Activated CD4-positive, CD25-positive, alpha-beta regulatory T cell (primary cell): ENCODE measurements at places on chromosomes 5 and 9.

DNA sequence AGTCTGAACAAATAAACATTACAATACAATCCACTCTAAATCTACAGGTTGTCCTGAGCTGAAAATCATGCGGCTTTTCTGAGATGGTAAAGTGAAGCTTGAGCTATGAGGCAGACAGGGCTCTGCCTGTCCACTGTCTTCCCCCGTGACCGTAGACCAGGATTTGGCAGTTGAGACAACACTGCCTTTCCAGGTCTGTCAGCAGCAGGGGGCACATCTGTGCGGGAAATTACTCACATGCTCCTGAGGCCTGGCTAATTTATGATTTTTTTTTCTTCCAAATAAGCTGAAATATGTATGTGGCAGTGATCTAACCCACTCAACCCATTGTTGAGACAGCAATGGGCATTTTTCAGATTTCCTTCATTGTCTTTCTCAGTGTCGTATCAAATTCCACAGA is 307.9 kb downstream of the FBXL7 start:
- no peak for DNase-seq

DNA sequence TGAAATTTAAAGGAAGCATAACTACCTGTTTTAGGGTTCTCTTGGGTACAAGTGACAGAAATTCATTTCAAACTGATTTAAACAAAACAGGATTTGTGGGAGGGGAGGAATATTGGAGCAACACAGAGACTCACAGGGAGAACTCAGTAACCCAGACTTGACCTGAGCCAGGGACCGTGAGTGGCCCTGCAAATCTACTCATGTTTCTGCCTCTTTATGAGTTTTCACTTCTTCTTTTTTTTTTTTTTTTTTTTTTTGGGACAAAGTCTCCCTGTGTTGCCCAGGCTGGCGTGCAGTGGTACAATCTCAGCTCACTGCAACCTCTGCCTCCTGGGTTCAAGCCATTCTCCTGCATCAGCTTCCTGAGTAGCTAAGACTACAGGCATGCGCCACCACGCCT is 405.6 kb upstream of the ZNF608 start:
- no peak for DNase-seq

DNA sequence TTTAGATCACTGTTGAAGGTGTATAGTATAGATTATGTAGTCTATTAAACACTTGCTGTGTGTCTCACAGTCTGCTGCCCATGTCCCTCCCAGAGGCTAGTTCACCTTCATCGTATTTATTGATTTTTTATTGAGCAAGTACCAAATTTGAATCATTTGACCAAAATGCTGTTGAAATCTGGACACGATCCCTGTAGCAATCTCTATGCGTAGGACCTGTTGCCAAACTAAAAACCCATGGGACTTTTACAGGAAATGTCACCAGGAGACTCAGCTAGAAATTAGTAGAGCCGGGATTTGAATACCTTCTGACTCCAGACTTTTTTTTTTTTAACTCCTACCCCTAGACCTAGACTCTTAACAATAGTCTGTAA is 17.5 kb downstream of the SLC31A1 start:
- DNase-seq, result no peak

GRCh38 chr9:91320299-91320698 is 41.4 kb downstream of the AUH start:
- DNase-seq, result no peak

DNA sequence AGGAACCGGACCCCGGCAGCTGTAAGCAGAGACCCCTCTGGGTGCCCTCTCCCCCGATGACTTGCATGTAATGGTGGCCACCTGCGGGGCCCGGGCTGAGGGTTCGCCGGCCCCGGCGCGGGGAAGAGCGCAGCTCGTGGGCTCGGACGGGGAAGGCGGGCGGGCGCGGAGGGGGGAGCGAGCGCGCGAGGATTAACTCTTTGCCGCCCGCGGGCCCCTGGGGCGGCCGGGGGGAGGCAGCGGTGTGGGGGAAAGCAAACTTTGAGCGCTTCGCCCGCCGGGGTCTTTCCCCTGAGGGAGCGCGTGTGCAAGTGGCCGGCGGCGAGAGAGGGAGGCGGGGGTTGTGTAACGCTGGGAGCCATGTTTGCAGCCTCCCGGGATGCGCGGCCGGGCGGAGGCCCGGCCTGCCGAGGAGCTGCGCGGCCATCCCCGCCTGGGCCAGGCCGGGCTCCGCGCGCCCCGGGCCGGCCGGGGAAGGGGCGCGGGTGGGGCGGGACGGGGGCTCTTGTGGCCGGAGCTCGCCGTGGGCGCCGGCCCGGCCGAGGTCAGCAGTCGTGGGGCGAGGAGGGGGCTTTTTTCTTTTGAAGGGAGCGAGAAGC is 547 bp downstream of the ANP32B start:
- peak; percentile 50 for DNase-seq

DNA sequence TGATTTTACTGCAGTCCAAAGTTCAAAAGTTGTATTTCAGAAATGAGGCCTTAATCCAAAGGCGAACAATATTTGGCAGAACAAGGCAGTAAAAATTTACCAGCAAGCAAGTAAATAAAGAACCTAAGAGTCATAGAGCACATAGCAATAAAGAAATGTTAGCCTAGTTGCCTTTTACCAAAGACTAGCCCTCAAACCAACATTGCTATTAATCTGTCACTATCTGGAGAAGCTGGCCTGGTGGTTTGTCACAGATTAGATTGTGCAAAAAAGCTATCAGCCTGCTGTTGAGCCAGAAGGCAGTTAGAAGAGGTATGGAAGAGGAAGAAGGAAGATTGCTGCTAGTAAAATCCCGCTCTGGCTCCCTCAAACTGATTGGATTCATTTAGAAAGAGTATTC is 304.7 kb upstream of the KLF4 start:
- DNase-seq, result no peak

DNA sequence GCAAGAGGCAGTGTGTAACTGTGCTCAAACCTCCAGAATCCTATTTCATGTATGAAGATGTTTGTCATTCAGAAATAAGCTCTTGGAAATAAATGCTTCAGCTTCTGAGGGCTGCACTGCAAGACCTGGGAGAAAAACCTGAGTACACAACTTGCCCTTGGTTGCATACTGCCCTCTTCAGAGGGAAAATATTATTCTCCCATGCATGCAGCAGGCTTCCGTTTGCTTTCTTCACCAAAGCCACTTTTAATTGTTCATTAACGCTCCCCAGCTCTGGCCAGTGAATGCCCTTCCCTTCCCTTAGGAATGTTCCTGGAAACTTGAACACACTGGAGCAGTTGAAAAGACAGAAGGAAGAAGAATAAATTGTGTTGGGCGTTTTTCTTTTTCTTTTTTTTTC is 2.5 kb upstream of the WHRN start:
- no peak for DNase-seq

GRCh38 chr5:36576721-36577120 is 29.7 kb upstream of the SLC1A3 start:
- no peak for DNase-seq

GRCh38 chr9:94289691-94290090 is 30.6 kb downstream of the ZNF169 start:
- DNase-seq, result no peak

GRCh38 chr5:169615561-169615960 is 21.5 kb upstream of the DOCK2 start:
- no peak for DNase-seq

GRCh38 chr5:179337796-179338676 is 7.2 kb downstream of the ADAMTS2 start:
- no peak for DNase-seq

DNA sequence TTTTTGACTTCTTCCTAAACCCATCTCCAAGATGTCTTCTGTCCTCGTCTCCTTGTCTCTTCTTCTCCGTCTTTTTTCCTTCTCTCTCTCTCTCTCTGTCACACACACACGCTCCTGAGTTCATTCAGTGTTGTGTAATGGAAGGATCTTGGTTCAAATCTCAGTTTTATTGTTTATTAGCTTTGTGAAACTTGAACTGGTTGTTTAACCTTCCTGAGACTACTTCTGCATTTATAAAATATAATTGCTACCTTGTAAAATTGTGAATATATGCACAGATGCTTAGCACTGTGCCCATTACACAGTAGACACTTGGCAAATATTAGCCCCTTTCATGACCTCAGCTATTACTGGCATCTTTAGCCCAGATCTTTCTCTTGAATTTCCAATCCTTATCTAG is 2.4 kb upstream of the NADK2 start:
- no peak for DNase-seq

DNA sequence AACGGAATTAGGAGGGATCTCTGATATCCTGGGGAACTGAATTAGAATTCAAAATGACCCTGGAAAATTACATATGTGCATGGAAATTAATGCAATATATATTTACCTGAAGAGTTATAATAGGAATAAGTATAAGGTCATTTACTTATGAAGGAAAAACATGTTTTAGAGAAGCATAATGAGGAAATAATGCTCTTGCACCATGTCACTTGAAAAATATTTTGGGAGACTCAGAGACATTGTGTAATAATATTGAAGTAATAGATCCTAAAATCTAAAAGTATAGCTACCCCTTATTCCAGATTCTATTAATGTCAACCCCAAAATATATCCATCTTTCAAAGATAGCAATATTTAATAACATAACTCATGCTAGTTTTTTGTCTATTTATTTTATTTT is 28.4 kb downstream of the SPZ1 start:
- DNase-seq, result no peak

- no peak for DNase-seq
Observed at GRCh38 chr5:117488976-117489500, 914.4 kb upstream of the SEMA6A start.

DNA sequence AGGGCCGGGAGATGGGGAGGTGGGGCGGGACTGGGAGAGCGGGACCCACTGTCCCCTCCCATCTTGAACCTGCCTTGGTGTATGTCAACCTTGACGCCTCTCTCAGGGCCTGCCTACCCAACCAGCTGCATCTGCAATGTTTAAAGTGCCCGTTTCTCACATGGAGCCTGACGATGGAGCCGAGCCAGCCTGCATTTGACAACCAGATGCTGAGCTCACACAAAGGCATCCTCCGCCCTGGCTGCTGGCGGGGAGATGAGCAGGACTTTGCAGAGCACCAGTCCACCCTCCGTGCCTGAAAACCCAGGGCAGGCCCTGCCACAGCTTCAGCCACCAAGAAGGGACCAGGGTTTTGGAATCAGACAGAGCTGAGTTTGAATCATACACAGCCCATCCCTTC is 141.1 kb upstream of the SMIM23 start:
- DNase-seq, result no peak

- DNase-seq, result no peak
Observed at GRCh38 chr5:178461004-178461730, 129.0 kb downstream of the COL23A1 start.

DNA sequence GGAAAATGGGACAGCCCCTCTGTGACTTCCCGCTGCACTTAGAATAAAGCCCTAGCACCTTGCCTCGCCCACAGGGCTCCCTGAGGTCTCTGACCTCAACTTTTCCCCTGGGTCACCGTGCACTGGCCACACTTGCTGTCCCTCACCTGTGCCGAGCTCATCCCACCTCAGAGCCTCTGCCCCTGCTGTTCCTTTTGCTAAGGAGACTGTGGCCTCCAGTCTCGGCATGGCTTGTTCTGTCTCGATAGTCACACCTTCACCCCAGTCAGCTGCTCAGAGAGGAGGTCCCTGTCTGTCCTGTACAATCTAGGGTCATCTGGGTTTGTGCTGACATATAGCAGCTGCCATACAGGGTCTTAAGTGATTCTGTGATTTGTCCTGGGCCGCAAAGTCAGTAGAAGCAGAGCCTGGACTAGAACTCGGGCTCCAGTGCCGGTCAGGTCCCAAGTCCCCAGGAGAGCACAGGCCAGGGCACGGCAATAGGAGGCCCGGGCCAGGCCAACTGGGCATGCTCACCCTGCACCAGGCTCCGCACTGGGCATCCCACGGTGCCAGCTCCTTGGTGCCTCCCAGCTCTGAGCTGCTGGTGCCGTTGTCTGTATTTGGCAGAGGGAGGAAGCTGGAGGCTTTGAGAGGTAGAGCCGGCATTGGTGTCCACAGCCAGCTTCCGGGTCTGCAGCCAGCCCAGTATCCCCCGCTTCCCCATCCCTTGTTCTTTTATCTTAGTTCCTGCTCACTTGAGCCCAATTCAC is 35.2 kb downstream of the NCS1 start:
- no peak for DNase-seq

DNA sequence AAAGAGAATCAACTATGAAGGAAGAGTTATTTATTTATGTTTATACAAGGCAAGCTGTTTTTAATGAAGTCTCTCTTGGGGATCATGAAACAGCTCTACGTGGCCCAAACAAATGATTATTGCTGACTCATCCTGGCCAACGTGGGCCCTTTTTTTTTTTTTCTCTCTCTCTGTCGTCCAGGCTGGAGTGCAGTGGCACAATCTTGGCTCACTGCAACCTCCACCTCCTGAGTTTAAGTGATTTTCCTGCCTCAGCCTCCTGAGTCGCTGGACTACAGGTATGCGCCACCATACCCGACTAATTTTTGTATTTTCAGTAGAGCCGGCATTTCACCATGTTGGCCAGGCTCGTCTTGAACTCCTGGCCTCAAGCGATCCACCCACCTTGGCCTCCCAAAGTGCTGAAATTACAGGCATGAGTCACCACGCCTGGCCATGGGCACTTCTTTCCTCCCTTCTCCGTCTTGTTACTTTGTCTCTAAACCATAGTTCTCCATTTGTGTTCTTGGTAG is 98.3 kb downstream of the BASP1 start:
- no peak for DNase-seq

GRCh38 chr5:36596247-36596646 is 10.2 kb upstream of the SLC1A3 start:
- DNase-seq, result no peak

GRCh38 chr5:73373814-73374510 is 74.6 kb downstream of the FOXD1 start:
- DNase-seq, result no peak

DNA sequence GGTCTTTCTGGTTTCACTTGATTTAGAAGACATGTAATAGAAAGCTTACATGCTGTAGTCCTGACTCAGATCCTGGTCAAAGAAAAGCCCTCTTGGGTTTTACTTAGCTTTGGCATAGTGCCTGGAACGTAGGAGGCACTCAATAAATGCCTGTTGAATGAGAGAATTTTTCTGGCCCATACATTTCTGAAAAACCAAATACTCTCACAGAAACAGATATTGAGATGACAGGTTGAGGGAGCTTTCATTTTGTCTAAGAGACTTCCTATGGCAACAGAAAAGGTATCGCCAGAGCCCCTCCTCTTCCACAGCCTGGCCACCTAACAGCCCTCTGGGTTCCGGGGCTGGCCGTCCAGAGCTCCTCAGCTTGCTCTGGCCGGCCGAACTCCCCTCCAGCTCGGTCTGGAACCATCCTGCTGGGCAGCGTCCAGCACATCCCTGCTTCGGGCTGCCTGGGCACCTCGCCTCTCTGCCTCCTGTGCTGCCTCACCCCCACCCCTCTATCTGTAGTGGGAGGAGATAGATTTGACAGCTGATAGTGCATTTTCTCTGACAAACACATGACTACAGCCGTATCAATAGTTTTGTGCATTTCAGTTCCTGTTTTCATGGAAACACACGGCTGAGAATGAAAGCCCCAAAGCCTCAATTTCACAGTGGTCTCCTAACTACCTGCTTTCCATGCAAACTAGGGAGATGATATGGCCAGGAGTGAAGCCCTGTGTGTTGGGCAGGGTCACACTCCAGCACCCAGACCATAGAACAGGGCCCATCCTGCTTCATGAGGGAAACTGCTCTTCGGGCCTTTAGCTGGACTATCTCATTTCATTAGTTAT is 1.1 kb downstream of the IL4 start:
- no peak for DNase-seq
